DMS53 (cell line): ENCODE measurements at places on chromosomes 12 and 14.
A peak's percentile ranks its signal among the peaks of the same experiment; 100 is the strongest.

GRCh38 chr14:68401855-68402254, 391.0 kb downstream of the ZFP36L1 start:
- DNase-seq: no peak

- peak; percentile 21 for DNase-seq
These were observed 49.0 kb downstream of the TMEM117 start for GRCh38 chr12:43884683-43885410.

DNA sequence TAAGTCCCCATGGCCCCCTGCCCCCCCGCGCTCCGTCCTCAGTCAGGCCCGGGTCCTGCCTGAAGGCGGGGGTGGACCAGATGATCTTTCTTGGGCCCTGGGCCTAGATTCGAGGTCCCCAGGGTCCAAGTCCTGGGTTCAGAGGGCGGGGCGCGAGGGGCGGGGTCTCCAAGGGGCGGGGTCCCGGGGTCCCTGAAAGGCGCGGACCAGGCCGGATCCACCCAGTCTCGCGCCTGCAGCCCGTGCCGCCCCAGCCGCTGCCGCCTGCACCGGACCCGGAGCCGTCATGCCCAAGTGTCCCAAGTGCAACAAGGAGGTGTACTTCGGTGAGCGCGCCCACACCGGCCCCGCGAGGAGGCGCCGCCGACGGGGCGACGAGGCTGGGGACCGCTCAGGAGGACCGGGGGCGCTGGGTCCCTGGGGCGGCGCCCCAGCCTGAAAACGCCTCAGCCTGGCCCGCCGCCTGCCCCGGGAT, 325 bp downstream of the CRIP1 start:
- DNase-seq: peak; percentile 52

DNA sequence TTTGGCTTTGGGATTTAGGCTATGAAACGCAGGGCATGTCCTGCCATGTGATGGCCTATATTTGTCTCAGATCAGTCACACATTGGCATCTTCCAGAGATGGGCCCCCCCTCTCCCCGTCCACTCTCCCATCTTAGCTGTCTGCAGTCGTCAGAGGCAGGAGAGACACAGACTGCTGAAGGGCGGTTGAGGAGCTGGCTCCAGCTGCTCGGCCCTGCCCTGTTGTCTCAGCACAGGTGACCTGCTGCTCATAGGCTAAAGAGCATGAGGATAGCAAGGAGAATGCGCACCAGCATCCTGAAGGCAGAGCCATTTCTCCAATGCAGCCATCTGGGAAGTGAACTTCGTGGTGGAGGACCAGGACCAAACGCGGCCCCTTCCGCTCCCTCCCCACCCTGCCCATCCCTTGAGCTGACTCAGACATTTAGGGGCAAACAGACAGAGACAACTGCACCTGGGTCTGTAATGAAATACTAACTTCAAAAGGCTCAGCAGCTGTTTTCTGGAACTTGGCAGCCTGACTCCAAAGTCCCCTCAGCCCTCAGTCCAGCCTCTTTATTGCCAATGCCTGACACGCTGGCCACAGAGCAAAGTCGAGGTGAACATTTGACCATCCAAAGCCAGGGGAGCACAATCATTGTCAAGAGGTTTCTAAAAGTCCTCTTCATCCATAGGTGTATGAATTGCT, 22.3 kb downstream of the FZD10 start:
- no peak for DNase-seq

- DNase-seq: no peak
These were observed 75.5 kb downstream of the TMEM116 start for GRCh38 chr12:111937429-111937828.

DNA sequence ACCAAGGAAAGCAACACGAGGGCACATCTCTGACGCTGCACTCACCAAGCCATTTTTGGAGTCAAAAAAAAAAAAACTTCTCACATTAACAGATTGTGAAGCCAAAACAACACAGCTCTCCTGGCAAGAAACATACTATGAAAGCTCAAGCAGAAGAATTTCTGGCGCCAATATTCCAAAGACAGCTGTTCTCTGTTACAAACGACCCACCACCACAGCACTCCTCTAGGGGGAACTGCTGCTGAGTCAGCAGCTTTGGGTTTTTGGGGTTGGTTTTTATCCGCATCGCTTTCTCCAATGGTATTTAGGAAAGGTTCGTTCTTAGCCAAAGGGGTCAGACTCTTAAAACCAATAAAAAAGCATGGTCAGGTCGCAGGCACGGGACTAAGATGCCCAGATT, 379.4 kb downstream of the RPS29 start:
- no peak for DNase-seq

DNA sequence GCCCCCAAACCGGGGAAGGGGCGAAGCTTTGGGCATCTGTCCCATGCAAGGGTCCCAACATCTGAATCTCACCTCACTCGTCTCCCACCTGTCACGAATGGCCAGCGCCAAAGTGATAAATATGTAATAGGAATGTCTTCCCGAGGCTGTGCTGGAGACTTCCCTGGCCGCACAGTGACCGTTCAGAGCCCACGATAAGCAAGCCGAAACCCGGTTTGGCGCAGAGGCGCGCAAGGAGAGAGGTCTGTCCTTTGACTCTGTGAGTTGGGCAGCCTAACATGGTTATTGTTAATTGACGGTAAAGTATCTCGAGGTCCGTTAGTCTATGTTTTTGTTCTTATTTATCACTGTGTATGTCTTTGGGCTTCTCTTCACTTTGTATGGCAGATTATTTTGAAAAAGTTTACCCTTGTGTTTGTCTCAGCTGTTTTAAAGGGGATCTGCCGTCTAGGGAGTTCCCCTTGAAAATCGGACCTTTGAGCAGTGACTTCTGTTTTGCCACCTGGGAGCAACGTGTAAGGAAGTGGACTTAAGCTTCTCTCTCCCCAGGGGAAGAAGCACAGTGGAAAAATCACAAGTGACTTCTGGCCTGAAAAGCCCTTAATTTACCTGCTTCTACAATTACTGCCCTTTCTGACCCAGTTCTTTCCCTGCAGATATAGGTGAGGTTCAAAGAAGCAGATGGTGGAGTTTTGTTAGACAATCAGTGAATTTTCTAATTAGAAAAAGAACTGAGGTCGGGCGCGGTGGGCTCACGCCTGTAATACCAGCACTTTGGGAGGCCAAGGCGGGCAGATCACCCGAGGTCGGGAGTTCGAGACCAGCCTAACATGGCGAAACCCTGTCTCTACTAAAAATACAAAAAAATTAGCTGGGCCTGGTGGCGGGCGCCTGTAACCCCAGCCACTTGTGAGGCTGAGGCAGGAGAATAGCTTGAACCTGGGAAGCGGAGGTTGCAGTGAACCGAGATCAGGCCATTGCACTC, 1.1 kb upstream of the TM9SF1 start:
- DNase-seq: peak; percentile 52

DNA sequence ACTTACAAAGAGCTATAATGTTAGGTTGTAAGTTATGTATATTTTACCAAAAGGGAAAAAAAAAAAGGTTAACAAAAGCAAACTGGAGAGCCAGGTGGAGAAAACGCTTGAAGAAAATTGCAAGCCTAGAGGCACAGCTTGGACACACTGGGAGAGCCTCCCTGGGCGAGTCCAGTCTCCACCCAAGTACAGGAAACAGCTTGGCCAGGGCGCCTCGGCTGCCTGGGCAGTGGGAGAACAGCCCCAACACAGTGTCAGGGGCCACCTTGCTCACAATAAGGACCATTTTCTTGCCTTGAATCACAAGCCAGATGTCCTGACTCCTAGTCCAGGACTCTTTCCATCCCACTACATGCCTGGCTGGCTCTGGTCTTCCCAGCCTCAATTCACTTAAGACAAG, 33.3 kb downstream of the TTC7B start:
- DNase-seq: no peak

DNA sequence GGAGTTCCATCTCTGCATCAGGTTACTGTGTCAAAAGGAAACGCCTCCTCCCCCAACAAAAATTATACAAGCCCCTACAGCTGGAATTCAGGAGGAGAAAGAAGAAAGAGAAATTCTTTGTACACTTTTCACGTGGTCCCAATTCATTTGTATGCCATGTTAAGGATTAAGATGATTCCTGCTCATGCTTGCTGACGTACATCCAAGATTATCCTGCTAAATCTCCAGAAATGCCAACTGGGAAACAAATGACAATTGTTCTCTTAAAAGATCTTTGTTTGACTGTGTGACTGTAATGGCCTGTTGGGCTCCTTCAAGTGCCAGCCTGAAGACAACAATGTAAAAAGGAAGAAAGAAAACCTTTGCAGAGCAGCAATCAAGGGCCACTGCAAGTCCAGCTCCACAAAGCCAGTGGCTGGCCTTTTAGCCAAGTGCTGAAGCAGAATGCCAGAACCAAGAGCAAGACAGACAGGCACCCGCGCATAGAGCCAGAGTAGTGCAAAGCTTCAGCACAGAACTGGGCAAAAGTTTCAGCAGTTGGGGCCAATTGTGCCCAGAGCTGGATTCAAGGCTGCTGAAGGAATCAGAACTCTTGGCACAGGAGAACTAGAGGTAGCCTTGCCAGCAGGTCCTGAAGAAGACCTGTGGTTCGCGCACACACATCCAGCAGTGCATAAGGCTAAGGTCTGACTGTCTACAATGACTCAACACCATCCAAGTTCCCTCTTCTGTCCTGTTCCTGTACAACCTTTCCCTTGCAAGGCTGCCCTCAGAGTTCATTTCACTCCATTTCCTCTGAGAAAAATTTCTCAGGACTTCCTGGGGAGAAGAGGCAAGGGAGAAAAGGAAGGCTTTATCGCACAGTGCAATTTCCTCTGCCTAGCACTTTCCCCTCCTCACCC, 209.7 kb upstream of the BMP4 start:
- no peak for DNase-seq

DNA sequence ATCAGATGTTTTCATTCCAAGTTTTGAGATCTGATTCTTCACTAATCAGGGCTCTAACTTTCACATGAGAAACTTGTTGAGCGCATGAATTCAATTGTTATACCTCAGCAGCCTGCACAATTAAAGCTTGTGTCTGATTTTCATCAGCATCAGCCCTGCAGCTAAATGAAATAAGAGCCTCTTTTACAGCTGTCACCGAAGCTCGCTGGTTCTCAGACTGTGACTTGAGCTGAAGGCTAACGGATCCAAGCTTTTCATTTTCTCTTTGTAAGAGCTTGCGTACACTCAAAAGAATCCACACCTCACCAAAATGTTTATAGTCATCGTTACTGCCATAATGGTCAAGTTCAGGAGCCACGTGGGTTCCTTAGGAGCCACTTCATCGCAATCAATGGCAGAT, 65.5 kb upstream of the BEGAIN start:
- no peak for DNase-seq

DNA sequence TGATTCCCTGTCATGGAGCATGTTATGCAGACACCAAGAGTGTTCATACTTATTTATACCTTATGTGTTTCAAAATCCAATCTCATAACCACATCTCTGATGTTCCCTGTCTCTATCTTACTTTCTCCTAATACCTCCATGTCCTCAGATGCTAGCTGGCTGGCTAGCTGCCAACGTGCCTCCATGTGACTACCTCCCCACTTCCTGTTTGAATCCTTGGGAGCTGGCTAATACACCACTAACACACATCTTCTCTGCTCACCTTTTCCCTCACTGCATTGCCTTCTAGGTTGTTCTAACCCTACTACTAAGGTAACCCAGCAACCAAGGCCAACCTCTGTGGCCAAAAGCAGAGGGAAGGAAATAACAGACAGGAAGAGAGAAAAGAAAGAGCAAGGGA, 27.3 kb downstream of the TTC5 start:
- DNase-seq: peak; percentile 64

DNA sequence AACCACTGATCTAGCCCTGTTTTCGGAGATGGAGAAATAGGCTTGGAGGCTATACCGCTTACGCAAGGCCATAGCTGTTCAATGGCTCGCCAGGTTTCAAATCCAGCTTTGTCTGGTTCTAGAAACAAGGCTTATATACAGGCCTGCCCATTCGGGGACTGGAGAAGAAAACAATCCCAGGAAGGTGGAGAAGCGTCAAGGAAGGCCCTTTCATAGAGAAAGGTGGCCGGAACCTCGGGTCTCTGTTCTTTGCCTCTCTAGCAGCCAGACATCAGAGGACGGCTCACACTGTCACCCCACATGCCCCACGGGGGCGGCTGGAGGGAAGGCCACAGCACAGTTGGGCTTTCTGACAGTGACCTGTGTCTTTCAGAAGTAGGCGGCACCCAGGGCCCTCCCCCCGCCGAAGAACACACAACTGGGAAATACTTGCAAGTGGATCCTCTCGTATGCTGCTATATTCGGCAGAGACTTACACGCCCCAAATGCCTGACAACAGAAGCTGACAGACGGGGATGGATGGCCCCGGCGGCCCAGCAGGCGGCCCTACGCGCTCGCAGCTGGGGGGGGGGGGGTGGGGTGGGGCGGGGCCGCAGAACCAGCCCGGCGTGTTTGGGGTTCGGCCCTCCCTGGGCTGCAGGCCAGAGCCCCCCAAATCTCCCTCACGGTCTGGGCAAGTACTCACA, 4.5 kb upstream of the SETD1B start:
- peak; percentile 89 for DNase-seq

- DNase-seq: no peak
These were observed 10.9 kb upstream of the PTGER2 start for GRCh38 chr14:52303236-52303635.

DNA sequence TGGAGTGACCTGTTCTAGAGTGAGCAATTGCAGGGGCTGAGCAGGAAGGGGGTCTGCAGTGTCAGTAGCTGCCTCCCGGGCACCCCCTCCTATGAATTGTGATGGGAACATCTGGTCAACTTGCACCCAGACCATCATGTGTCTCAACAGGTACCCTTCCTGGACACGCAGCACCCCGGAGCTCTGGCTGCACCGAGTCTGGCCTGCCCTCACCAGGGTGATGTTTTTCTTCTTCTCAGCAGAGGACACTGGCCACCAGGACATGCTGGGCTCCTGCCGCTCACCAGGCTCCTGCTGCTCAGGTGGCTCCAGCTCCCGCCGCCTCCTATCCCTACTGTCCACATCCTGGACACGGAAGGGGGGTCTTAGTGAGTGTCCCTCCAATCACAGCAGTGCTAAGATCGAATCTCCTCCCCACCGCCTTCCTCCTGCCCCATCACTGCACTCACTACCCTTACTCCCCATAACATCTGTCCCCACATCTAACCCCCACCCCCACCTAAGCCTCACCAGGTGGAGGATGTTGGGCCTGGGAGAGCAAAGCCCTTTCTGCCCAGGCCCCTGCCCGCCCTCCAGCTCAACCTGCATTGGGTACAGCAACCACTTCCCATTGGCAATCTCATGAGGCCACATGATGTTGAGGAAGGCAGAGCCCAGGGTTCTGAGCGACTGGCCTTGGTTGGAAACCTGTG, 14.9 kb downstream of the ITGA7 start:
- no peak for DNase-seq

DNA sequence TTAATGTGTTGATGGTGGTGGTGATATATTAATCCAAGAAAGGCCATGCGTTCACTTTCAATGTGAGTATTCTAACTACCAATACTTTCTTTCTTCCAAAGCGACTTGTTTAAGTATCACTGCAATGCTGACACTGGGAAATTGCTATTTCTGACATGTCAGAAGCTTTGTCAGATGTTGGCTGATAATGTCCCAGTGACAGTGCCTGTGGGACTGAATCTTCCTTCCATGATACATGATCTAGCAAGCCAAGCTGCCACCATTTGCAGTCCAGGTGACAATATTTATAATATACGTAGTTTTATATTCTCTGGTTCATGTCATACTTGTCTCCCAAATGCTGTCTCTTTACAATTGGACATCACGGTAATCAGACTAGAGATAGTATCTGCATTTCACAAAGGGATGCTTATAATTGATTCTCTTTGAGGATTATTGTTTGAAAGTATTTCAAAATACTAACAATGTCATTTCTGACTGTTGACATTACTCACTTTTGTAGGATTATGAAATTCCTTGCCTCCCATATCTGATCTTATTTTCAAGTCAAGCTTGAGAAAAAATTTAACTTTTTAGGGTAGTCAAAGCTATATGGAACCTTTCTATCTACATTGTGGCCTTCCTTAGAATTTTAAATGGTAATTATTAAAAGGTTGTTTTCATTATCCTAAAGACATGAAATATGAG, 57.3 kb downstream of the KNTC1 start:
- no peak for DNase-seq

- DNase-seq: no peak
These were observed 51.5 kb downstream of the TMPRSS12 start for GRCh38 chr12:50894241-50894640.
